ENCODE measurements at places on chromosomes 7 and 10. TPM values are rescaled to one million over a fixed set of nuclear protein-coding genes. Genes with fewer than 3 reads are reported as not detected.

HMX2 gene
- total RNA-seq: not detected

PKD2L1 gene
- not detected for total RNA-seq

EGR2 gene
- total RNA-seq: not detected

CLDN12 gene
- total RNA-seq: 15.4 TPM

FBXO24 gene
- total RNA-seq: 0.25 TPM

ETV1 gene
- total RNA-seq: 10.0 TPM

DYDC2 gene
- 0.39 TPM for total RNA-seq

BRI3 gene
- 55.1 TPM for total RNA-seq

SEMA3C gene
- total RNA-seq: under 0.01 TPM

ACSM6 gene
- not detected for total RNA-seq

All from dermis microvascular lymphatic vessel endothelial cell (primary cell).